ENCODE measurements at places on chromosomes 3 and 15.

DNA sequence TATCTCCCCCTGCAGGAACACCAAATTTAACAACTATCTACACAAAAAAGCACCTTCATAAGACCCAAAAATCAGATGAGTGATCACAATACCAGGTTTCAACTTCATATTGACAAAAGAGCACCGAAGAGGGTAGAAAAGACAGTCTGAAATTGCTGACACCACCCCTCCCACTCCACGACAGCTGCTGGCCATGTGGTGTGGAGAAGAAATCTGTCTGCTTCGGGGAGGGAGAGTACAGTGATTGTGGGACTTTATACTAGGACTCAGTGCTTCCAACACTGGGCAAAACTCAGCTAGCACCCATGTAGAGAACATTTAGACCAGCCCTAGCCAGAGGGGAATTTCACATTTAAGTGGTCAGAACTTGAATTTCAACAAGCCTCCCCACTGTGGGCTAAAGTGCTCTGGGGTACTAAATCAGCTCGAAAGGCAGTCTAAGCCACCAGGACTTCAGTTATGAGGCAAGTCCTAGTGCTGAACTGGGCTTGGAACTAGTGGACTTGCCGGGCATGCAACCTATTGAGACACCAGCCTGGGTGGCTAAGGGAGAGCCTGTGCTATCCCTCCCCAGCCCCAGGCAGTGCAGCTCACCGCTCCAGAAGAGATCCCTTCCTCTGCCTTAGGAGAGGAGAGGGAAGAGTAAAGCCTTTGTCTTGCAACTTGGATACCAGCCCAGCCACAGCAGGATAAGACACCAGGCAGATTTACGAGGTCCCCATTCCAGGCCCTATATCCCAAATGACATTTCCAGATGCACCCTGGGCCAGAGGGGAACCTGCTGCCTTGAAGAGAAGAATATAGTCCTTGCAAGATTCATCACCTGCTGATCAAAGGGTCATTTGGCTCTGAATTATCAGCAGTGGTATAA lies 44.6 kb upstream of the POU1F1 start:
- no peak for DNase-seq

DNA sequence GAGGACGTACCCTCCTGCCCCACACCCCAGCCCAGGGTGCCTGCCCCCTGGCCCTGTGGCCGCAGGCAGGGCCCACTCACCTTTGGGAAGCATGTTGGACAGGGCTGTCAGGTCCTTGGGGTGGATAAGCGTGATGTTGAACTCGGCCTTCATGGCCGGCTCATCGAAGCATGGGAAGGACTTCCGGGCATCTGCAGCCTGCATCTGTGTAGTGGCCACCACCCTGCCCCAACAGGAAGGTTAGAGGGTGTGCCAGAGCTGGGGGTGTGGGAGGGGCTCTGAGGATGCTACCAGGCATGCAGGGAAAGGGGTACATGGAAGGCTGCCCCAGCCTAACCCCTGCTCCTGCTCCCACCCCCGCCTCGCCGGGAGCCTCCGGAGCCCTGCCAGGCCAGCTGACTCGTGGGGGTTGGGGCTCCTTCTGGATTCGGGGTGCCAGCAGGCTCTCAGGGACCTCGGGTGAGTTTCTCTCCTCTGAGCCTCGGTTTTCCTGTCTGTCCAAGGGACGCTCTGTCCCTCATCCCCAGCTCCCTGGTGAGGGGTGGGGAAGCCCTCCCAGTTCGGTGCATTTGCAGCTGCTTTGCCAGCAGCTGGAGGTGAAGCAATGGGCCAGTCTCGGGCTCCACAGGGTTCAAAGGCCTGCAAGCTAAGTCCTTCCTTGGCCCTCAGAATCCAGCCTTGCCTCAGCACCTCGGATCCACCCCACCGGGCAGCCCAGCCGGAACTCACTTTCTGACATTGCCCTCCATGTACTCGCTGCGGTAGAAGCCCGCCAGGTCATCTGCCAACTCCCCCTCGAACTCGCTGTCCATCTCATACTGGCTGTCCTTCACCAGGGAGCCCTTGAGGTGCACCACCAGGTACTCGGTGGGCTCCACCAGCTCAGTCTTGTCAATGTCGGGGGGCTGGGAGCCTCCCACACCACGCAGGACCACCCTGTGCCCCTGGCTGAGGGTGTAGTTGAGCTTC lies 9.1 kb downstream of the ANPEP start:
- no peak for DNase-seq

DNA sequence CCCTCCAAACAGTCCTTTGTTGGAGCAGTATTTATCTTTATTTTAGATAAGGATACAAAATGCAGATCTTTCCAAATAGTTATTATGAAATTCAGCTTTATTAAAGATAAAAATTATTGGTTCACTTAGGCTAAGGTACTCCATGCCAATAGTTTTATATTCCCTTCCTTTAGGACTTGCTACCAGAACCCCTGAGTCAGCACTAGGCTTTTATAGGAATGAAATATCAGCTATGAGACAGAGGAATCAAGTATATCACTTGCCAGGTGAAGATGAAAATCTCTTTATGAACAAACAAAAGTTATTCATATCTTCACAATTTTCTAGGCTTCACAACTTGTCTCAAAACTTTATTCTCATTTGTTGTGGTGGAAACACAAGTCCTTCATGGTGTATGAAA lies 221.5 kb downstream of the POLQ start:
- no peak for DNase-seq

DNA sequence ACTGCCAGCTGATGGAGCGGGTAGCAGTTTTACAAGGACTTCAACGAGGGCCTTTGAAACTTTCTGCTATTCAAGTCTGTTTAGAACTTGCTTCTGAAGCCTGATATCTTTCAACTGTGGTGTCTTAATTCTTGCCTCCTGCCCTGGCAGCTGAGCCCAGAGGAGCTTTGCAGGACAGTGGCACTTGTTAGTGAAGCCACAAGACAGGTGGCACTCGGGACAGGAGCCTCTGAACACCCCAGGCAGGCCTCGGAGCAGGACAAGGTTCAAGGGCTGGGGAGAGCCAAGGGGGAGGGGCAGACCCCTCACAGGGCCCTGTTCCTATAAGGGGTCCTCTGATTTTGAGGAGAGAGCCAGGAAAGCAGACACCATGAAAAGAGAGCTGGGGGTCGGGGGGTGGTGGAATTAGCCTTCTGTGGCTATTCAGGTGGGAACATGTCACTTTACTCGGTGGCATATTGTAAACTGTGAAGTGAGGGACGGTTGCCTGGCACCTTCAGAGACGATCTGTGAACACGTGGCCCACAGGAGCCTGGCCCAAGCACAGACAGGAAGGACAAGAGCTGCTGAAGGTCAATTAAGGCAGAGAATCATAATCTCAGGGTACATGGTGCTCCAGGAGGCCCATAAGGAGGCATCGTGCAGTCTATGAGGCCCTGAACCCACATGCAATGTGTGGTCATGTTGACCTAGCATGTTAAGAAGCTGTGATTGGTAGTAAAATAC lies 30.1 kb upstream of the KY start:
- DNase-seq = no peak

GRCh38 chr3:40267937-40268724 lies 41.4 kb upstream of the EIF1B start:
- no peak for DNase-seq

GRCh38 chr3:63251499-63251898 lies 26.6 kb upstream of the SYNPR start:
- no peak for DNase-seq

- no peak for DNase-seq
Observed at GRCh38 chr3:160398820-160399124, 253 bp downstream of the IFT80 start.

DNA sequence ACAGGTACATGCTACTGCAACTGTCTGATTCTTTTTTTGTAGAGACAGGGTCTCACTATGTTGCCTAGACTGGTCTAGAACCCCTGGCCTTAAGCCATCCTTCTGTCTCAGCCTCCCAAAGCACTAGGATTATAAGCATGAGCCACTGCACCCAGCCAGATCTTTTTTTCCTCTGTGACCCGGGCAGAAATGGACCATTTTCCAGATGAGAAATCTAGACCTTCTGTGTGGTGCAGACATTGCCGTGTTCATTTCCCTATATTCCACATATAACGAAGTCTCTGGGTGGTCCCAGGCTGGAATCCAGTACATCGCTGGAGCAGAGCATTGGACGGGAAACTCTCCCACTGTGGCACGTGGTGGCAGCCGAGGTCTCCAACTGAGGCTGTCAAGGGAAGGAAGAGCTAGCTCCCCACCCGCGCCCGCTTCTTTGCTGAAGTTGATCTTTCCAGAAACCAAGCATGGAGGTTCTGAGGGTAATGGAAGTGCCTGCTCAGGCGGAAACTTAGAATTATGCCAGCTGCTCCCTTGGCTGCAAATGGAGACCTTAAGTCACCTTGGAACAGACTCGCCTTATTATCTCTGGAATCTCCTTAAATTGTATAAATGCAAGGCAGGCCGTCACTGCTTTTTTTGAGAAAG lies 23.1 kb upstream of the TXNRD3 start:
- DNase-seq = no peak

DNA sequence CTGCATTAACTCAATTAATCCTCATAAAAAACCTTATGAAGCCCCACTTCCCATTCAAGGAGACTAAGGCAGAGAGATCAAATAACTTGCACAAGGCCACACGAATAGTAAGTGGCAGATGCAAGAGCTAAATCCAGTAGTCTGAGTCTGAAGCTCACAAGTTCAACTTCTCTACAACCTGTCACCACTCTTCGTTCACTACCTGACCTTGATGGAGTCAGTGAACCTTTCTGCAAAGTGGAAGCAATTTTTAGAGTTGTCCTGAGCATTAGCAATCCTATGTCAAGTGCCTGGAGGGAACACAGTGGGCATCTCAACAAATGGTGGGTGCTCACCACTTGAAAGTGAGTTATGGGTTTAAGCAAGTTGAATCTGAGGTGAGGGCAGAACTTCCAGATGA lies 2.1 kb upstream of the SPINT1 start:
- DNase-seq = no peak

- no peak for DNase-seq
Observed at GRCh38 chr3:181932039-181932438, 220.3 kb downstream of the SOX2 start.

- DNase-seq = peak; percentile 60
Observed at GRCh38 chr3:192957441-192958021, 39.9 kb upstream of the MB21D2 start.

- no peak for DNase-seq
Observed at GRCh38 chr3:196883361-196883760, 15.6 kb downstream of the SENP5 start.

- no peak for DNase-seq
Observed at GRCh38 chr15:80396096-80396495, 8.1 kb upstream of the ARNT2 start.

DNA sequence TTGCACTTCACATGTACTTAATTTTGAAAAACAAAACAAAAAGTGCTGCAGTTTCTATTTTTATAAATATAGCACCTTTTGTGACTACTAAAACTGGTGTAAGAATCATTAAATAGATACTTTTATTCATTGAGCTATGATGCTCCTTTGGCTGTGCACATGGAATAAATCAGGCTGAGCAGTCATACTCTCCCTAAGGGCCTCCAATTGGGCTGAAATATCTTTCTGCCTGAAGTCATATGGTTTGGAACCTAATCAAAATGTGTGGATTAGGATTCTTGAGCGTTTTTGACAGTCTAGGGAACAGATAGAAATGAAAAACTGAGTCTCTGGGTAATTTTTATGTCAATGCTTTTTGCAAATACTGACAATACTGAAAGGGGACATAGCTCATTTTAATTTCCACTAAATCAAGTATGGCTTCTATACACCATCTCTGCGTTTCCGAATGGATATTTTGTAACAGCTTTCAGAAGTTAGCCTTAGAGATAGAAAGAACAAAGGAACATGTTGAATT lies 392.2 kb upstream of the ROBO1 start:
- no peak for DNase-seq

DNA sequence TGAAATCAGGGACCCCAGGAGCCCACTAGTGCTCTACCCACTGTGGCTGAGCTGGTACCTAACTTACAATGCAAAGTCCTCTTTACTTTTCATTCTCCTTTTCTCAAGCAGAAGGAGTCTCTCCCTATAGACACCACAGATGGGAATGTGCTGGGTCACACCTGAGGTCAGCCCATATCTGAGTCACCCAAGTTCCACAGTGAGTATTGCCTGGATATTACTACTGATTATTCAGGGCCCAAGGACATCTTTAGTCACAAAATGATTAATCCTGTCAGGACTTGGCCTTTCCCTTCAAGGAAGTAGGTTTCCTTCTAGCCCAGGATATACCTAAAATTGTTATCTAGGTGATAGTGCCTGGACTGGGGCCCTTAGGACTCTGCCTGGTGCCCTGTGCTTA lies 1305.2 kb downstream of the SI start:
- DNase-seq = no peak

GRCh38 chr3:126288314-126288713 lies 68.9 kb downstream of the KLF15 start:
- no peak for DNase-seq

DNA sequence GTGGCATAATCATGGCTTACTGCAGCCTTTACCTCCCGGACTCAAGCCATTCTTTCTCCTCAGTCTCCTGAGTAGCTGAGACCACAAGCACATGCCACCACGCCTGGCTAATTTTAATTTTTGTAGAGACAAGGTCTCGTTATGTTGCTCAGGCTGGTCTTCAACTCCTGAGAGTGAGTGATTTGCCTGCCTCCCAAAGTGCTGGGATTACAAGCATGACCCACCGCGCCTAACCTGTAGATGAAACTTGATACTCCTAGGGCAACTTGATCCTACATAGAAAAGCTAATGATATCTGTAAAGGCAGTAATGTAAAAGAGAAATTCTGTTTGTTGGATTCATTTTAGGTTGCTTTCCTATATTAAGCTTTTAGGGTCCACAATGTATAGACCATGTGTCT lies 391.9 kb upstream of the THRB start:
- no peak for DNase-seq

- no peak for DNase-seq
Observed at GRCh38 chr15:65292938-65293518, 2.8 kb upstream of the RNU5A-1 start.

- no peak for DNase-seq
Observed at GRCh38 chr15:56869573-56869972, 48.9 kb upstream of the TCF12 start.

DNA sequence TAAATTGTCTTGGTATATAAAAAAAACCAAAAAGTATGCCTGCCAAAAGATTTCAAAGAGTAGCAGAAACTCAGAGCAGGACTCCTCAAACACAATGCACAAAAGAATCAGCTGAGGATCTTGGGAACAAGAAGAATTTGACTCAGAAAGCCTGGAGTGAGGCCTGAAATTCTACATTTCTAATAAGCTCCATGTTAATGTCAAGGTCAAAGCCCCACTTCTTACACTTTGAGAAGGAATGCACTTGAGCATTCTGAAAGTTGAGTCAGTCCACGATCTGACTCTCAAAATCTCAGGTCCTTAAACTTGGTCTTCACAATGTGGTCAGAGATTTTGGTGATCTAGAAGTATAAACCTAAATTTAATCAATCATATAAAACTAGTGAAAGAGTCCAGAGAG lies 910.0 kb upstream of the GBE1 start:
- DNase-seq = no peak

DNA sequence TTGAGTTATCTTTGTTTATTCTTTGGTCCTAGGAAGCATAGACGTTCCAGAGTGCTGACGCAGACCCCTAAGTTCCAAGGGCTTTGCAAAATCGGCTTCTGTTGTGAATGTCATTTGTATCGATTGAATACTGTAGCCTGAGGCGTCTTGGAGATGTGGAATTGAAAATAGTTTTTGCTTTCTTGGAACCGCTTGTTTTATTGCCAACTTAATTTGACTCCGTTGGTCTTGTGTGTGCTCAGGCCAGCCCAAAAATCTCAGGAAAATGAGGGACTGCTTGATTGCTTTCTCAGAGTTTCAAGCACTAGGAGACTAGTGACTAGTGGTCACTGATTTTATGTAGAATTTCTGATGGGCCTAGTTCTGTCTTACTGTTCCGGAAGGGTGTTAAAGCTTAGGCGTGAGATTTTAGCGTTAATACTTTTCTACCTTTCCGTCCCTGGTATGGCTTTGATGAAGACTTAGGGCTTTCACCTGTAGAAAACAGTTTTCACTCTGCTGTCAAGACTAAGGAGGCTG lies 263 bp upstream of the UTS2B start:
- no peak for DNase-seq
